ENCODE measurements at places on chromosomes 5 and 9.

DNA sequence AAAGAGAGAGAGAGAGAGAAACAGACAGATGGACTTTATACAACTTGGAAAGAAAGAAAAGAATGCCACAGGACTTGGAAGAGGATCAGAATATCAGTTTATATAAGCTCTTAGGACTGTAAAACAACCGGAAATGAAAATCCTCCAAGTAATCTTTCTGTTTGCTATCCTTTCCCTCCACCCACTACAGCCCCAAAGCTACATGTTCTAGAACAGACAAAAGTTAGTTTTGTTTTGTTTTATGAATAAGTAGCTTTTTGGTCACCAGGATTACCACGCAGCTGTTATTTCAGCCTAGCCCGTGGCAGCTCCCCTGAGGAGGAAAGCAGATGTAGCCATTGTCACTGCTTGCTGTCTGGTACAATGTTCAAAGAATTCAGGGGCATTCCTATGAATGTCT lies 66.6 kb downstream of the SH3TC2 start:
- DNase-seq, result no peak

DNA sequence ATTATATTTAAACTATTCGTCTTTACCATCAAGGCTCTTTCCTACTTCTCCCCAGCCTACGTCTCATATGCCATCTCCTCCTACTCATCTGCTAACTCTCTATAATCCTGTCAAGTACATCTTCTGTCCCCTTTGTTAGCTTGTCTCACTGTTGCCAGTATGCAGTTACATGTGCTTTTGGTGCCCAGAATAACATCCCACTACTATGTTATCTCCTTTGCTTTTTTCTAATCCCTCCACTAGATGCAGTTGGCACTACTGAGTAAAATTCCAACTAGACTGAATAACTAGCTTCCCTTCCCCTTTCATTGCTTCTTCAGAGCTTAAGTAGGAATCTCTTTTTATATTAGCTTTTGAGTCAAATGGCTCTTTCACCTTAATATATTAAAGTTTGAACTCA lies 3.0 kb upstream of the ARRDC3 start:
- peak; percentile 21 for DNase-seq

GRCh38 chr9:124774129-124774978 lies 2.6 kb upstream of the OLFML2A start:
- peak; percentile 87 for DNase-seq

DNA sequence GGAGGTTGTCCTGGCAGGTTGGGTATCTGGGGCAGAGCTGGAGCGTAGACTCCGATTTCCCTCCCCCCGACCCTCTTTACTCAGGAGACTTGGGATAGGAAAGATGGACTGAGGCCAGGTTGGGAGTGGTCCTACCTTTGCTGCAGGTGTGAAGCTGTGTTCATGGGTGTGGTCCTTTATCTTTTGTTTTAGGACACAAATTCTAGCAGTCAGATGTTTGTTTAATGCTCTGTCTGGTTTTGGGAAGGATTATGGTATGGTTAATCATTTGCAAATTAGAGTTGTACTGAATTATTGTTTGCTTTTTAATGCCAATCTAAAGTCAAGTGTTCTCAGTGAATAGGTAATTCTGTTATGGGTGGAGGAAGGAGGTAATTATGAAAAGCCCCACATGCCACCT lies 14.1 kb upstream of the FAM120AOS start:
- no peak for DNase-seq

DNA sequence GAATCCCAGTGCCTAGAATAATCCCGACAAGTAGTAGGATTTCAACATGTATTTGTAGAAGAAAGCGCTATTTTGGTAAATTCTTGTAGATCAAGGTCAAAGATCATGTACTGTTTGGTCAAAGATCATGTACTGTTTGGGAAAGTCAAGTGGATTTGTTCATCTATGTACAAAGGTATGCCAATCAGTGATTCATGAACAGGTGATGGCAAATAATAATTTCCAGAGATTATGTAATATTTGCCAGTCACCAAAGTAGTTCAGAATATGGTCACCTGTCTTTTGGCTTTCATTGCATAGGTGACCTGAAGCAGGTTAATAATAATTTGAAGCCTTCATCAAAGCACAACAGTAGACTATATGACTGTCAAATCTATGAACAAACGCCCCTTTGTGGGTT lies 398.2 kb downstream of the EFNA5 start:
- no peak for DNase-seq

DNA sequence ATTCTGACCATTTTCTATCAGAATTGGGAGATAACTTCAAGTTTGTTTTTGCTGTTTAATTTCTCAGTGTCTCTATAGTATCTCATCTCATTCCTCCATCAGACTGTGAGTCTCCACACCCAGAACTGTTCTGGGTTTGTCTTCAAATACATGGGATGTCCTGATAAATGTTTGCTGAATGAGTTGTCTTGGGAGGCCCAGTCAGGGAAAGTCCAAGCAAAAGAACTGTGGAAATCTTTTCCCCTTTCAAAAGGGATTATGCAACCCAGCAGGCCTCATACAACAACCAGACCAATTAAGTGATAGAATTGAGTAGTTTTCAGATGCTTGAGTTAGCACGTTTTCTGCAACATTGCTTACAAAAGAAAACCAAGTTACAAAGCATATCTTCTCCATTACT lies 324.4 kb downstream of the BRINP1 start:
- DNase-seq, result peak; percentile 44

DNA sequence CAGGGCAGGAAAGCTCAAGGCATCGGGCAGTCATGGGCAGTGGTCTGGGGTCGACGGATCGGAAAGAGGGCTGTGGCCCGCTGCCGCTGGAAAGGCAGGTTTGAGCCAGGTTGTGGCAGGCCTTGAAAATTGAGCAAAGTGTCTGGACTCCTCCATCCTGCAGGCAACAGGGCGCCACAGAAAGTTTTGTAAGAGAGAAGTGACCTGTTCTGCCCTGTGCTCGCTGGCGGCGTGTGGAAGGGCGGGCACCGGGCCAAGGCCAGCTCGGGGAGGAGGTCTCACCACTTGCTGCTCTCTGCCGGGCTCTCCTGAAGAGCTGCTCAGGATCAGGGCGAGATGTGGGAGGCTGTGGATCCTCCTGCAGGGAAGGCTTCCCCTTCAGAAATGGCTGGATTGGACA lies 41.4 kb upstream of the FAT2 start:
- DNase-seq, result no peak

GRCh38 chr9:86703346-86703745 lies 244.0 kb downstream of the GAS1 start:
- DNase-seq, result no peak

DNA sequence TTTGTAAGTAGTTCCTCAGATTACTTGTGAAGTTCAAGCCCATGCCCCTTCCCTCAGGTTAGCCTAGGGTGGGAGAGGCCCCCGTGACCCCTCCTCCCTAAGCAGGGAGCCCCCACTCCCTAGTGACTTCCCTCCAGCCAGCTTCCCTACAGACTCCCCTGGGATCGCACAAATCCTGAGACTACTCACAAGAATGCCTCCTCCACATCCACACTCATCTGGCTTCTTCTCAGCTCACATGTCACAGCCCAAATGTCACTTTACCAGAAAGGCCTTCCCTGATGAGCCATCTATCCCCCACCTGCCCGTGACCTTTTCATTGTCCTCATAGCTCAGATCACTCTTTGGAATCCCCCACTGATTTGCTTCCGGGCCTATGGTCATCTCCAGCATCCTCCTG lies 96.7 kb upstream of the ARAP3 start:
- peak; percentile 22 for DNase-seq

GRCh38 chr9:116178481-116179211 lies 25.1 kb downstream of the PAPPA start:
- DNase-seq, result no peak

Measured in GM03348 (cell line).